NCI-H2081 treated with DMSO at 0.1 percent for 48 hours (cell line): ENCODE measurements at places on chromosomes 1 and 21.

- DNase-seq: no peak
These were observed 13.0 kb upstream of the C8B start for GRCh38 chr1:56978819-56979218.

GRCh38 chr1:97925151-97925550, 4.3 kb upstream of the DPYD start:
- no peak for DNase-seq

DNA sequence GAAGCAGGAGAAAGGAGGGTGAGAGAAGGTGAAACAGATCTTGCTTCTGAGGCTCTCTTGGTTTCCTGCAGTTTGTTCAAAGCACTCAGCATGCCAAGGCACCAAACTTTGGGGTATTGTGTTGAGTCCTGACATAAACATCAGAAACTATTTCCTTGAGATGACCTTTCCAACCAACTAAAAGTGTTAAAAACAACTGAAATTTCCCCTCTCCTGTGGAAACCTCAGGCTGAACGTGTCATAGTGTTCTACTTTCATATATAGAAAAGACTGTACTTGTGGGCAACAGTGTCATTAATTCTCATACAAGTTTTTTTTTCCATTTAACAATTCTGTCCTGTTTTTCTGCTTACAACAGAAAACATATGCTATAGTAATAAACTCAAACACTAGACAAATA, 6.3 kb upstream of the LYST start:
- no peak for DNase-seq

- DNase-seq: no peak
These were observed 76.4 kb downstream of the LTN1 start for GRCh38 chr21:28916150-28916893.

GRCh38 chr1:91701472-91701869, 184.5 kb downstream of the TGFBR3 start:
- DNase-seq: no peak

DNA sequence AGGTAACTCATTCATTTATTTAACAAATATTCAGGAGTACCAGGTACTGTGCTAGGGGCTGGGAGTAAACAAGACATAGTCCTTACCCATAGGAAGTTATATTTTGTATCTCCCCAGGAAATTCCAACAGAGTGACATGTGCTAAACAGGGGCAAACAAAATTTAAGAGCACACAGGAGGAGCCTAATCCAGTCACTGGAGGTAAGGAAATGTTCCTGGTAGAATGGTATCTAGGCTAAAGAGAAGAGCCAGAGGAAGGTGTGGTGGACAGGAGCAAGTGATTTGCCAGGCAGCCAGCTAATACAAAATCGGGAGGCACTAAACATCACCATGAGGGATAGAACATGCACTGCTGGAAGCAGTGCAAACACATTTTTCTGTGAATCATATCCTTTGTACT, 10.4 kb downstream of the TEX38 start:
- DNase-seq: no peak

DNA sequence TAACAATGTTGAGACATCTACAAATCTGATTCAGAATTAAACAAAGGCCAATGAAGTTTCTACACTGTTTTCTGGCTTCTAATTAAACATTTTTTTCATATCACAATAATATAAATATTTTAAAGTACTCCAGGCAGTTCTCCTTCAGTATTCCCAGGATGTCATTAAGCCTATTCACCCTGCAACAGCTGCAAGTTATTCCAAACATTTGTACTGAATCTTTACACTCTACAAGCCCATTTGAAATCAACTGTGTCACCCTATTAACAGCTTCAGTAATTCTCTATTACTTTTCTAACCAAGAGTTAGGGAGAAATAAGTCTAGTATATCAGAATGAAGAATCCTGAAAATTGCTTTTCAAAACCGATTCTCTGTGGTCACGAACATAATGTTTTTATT, 124.6 kb downstream of the OLFML2B start:
- no peak for DNase-seq

- DNase-seq: no peak
These were observed 613 bp upstream of the GPATCH4 start for GRCh38 chr1:156601892-156602291.

DNA sequence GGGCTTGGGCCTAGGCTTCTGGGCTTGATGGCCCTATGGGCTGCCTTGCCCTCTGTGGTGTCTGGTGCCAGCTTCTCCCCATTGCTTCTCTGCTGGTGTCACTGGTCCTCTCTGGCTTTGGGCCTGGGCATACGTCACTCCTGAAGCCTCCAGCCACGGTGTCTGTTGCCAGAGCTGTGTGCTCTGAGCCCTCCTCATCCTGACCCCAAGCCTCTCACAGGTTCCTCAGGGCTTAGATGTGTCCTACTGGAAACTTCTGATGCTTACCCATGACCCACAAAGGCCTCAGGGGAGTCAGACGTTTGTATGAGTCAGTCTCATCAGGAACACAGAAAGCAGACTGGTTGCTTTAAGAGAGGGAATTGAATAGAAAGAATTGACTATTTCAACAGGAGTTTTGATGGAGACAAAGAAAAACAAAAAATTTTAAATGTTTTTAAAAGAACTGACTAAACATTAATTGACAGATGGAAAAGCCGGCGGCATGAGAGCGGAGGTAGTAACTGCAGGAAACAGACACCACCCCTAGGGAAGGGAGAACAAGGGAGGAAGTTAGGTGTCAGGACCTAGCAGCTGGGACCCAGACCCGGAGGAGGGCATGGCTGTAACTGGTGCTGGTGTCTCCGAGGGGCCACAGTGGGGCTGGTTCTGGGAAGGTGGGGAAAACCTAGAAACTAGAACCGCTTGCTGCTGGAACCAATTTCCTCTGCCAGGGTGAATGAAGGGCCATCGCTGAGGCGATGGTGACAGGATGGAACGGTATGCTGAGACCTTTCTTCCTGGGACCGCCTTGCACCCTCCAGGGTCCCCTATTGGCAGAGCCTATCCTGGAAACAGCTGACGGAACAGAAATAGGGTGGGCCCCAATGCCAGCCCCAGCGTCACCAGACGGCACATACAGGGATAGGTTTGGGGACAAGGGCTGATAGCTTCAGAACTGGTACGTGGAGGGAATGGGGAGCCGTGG, 40.0 kb upstream of the CITED4 start:
- no peak for DNase-seq

DNA sequence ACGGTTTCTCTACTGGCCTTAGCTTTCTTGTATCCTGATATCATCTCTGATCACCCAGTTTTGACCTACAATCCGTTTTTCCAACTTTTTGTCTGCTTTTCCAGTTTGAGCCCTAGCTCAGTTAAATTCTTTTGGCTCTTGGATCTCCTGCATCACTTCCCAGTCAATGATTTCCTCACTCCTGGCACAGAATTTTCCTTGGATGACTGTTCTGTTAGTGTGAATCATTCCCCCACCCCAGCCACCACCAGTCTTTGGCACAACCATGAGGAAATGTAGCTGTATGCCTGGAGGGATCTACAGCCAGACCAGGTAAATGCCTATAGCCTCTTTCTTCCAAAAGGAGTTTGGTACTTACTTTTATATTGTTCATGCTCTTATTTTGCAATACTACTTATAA, 187.2 kb upstream of the PTGFR start:
- DNase-seq: no peak

DNA sequence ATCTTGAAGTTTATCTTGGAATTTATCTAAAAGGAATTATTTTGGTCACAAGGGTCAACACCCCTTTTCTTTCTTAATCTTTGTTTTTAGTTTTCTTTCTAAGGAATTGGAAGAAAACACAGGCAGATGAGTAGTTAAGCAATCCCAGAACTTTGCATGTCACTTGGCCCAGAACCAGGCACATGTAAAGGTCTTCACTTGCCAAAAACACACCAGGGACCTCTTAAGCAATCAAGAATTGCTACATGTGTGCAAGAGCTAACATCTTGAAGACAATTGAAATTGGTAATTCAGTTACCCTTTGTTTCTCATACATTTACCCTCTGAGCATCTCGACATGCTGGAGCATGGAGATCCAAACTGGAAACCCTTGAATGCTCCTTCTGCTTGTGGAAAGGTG, 114.2 kb downstream of the ZC3H11B start:
- DNase-seq: no peak

DNA sequence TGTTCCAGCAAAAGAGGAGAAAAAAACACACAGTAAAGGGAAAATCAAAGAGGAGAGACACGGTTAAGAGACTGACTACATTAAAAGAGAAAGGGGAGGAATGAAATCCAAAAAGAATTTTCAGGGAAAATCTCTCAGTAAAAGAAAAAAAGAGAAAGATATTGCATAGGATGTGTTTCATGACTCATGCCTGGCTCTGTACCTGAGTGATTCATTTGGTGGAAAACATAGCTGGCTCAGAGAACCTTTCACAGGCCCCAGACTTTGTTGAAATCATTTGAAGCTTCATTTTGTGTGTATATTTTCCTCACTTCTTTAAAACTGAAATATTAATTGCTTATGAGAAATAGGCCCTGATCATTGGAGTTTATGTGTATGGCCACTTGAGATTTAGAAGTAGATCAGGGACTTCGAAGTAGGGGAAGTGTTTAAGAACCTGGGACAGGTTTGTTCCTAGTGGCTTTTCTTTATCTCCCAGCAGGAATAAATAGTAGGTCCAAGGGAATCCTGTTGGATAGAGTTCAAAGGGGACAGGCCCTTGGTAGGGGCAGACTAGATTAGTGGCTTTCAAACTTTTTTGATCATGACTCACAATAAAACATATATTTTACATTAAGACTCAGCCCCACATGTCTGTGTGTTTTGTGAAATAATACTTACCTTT, 239.1 kb upstream of the SGIP1 start:
- no peak for DNase-seq

- no peak for DNase-seq
These were observed 174.5 kb upstream of the RUNX1 start for GRCh38 chr21:35223480-35224156.

- no peak for DNase-seq
These were observed 17.2 kb upstream of the NCF2 start for GRCh38 chr1:183607322-183607980.

GRCh38 chr1:116956378-116956777, 45.2 kb upstream of the CD101 start:
- no peak for DNase-seq

DNA sequence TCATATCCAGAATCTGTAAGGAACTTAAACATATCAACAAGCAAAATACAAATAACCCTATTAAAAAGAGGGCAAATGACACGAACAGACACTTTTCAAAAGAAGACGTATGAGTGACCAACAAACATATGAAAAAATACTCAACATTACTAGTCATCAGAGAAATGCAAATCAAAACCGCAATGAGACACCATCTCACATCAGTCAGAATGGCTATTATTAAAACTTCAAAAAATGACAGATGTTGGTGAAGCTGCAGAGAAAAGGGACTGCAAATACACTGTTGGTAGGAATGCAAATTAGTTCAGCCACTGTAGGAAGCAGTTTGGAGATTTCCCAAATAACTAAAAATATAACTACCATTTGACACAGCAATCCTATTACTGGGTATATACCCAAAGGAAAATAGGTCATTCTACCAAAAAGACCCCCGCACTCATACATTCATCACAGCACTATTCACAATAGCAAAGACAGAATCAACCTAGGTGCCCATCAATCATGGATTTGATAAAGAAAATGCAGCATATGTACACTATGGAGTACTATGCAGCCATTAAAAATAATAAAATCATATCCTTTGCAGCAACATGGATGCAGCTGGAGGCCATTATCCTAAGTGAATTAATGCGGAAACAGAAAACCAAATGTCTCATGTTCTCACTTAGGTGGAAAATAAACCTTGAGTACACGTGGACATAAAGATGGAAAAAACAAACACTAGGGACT, 230.1 kb upstream of the RAB4A start:
- DNase-seq: no peak

DNA sequence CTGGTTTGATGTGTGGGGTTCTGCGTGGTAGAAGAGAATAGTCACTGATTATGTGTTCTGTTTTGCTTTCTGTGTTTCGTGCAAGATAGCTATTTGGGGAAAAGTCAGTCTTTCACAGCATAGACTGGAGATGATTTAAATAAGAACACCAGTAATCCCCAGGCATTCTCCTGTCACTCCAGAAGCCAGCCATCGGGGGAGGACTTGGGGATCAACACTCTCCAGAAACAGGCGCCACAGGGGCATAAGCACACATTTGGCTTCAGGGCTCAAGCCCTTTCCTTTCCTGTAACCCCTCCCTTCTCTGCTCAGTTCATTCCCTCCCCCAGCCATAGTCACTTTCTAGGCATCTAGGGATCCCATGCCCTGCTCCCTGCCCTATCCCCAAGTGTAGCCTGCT, 97.3 kb upstream of the BEND5 start:
- no peak for DNase-seq

DNA sequence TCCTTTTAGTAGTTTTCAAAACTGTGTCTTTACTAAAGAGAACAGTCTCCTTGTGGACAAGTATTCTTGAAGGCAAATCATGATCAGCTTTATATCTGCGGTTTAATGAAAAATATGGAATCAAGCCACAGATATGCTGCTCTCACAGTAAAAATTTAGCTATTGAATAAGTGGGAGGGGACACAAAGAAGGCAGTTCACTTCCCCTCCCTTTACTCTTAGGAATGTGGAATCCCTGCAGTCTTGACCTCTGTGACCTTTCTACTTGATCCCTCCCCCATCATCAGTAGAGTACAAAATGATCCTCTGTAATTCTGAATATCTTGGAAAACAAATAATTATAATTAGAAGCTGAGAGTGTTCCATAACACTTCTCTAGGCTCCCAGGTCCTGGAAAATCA, 136.7 kb upstream of the HOOK1 start:
- no peak for DNase-seq

DNA sequence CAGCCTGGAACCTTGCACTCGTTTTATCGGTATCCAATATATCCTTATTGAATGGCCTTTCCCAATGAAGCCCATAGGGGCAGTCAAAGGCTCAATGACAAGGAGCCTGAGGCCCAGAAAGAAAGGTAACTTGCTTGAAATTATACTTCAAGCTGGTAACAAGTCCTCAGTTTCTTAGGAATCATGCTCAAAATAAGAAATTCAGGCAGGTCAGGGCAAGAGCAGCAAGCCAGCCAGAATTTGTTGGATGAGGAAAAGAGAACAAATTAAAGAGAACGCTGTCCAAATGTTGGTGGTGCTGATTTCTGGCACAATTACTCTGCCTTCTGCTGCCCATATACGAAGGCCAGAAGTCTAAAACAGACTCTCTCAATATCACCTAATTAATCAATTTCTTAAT, 77.6 kb downstream of the DDX20 start:
- no peak for DNase-seq

DNA sequence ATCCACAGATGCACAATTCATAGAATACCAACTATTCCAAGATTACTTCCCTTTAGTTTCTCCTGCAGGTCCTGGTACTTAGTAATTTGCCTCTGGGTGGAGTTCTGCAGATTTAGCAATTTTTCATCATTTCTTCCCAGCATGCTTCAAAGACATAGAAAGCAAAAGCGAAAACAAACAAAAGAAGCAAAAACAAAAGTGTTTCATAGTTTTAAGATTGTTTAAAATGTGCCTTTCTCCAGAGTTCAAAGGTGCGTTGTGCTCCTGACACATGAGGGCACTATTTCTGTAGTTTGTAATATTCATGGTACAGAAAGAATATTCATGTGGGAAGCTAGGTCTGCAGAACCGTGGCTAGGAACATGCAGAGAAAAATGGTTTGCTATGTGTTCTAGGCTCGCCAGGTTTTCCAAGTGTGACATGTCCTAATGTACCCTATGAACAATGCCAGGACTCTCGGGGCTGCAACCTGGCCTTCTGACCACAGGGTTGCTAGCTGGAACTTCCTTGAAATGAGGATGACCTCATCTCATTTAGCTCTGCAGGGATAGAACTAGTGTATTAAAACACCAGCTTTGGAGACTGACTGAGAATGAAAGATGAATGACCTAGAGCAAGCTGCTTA, 30.0 kb upstream of the RCSD1 start:
- DNase-seq: no peak
